ENCODE measurements at places on chromosomes 3 and 15. TPM values are rescaled to one million over a fixed set of nuclear protein-coding genes. Genes with fewer than 3 reads are reported as not detected.
A peak's percentile ranks its signal among the peaks of the same experiment; 100 is the strongest.

GRCh38 chr15:71272932-71273331, 157.7 kb downstream of the THSD4 start:
- no peak for DNase-seq

- no peak for DNase-seq
Measured at GRCh38 chr3:187870360-187871203, 125.3 kb upstream of the BCL6 start.

GRCh38 chr15:42045211-42045615, 24.4 kb upstream of the PLA2G4E start:
- no peak for DNase-seq

GRCh38 chr3:122014741-122015140, 7.3 kb downstream of the ILDR1 start:
- no peak for DNase-seq

DNA sequence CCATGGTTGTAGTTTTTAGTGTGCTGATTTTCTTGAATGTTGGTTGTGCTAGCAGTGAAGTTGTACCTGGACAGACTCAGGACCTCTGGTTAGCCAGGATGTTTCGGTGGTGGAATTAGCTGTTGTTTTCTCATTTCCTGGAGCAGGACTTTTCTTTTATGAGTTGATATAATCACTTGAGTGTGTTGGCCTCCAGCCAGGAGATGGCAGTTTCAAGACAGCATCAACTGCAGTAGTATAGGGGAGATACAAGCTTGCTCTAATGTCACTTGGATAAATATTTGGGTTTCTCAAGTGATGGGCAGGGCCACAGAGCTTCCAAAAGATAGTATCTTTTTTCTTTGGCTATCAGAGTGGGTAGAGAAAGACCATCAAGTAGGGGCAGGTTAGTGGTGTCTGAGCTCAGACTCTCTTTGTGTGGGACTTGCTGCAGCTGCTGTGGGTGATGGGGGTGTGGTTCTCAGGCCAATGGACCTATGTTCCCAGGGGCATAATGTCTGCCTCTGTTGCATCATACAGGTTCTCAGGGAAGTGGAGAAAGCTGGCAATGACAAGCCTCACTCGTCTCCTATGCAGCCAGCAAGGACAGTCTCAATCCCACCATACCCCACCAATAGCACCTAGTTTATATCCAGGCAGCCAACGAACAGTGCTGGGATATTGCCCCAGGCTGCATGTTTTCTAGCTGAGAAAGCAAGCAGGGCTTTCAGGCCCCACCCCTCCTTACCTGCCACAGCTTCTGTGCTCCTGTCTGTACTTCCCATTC, 14.6 kb upstream of the OR5K2 start:
- no peak for DNase-seq

- DNase-seq = peak; percentile 70
Measured at GRCh38 chr3:39291903-39292329, 12.1 kb upstream of the CX3CR1 start.

- peak; percentile 70 for DNase-seq
Measured at GRCh38 chr3:14620512-14620911, 31.1 kb upstream of the CCDC174 start.

- DNase-seq = no peak
Measured at GRCh38 chr3:42289026-42289425, 23.0 kb upstream of the CCK start.

- peak; percentile 86 for DNase-seq
Measured at GRCh38 chr15:41661518-41662225, 1.5 kb downstream of the MGA start.

DUOXA2 gene
- total RNA-seq = not detected

SLC35A5 gene
- 59.7 TPM for total RNA-seq

PKM gene
- 1,033 TPM for total RNA-seq

Measured in neural progenitor cell (in vitro differentiated cells).